ENCODE measurements at places on chromosomes 2 and 18. TPM values are rescaled to one million over a fixed set of nuclear protein-coding genes. Genes with fewer than 3 reads are reported as not detected.

- H3K27ac ChIP-seq = no peak overlapping the region
- no peak for DNase-seq
- H3K27me3 ChIP-seq = no peaks in the 10 kb centered on the region
- no peak overlapping the region for H3K4me3 ChIP-seq
- H3K36me3 ChIP-seq = no peaks in the 10 kb centered on the region
Observed at GRCh38 chr2:215355801-215356200, 43.9 kb downstream of the ATIC start.

- H3K36me3 ChIP-seq = no peaks in the 10 kb centered on the region
- no peak overlapping the region for H3K4me3 ChIP-seq
- H3K27ac ChIP-seq = no peak overlapping the region
- DNase-seq = no peak
- no peaks in the 10 kb centered on the region for H3K27me3 ChIP-seq
- no peaks in the 10 kb centered on the region for H3K4me1 ChIP-seq
Observed at GRCh38 chr2:56502616-56503015, 318.8 kb downstream of the CCDC85A start.

DNA sequence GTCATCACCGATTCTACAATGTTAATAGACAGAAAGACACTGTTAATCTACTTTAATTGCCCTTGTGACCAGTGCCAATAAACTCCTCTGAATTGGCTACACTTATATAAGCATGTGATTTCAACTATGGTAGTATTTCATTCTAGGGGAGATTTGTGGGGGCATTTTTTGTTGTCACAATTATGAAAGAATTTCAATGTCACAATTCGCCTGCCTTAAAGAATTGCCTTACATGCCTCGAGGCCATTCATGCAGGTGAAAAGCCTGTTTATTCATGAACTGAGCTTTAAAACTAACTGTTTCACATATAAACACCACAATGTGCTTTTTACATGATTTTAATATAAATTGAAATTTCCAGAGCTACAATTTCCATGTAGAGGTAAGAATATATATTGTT lies 162.8 kb downstream of the GCA start:
- no peak overlapping the region for H3K4me3 ChIP-seq
- no peak overlapping the region for H3K27ac ChIP-seq
- DNase-seq = no peak
- no peaks in the 10 kb centered on the region for H3K4me1 ChIP-seq

- peaks cover 8% of the 10 kb centered on the region for H3K4me1 ChIP-seq
- H3K36me3 ChIP-seq = no peaks in the 10 kb centered on the region
- peak overlapping the region; percentile 66 for H3K4me3 ChIP-seq
- no peak for DNase-seq
Observed at GRCh38 chr2:191845876-191846514, 893 bp downstream of the CAVIN2 start.

- no peaks in the 10 kb centered on the region for H3K27me3 ChIP-seq
- H3K4me3 ChIP-seq = no peak overlapping the region
- no peak for DNase-seq
- H3K27ac ChIP-seq = no peak overlapping the region
- H3K36me3 ChIP-seq = no peaks in the 10 kb centered on the region
Observed at GRCh38 chr2:36466135-36466534, 110.6 kb downstream of the CRIM1 start.

DNA sequence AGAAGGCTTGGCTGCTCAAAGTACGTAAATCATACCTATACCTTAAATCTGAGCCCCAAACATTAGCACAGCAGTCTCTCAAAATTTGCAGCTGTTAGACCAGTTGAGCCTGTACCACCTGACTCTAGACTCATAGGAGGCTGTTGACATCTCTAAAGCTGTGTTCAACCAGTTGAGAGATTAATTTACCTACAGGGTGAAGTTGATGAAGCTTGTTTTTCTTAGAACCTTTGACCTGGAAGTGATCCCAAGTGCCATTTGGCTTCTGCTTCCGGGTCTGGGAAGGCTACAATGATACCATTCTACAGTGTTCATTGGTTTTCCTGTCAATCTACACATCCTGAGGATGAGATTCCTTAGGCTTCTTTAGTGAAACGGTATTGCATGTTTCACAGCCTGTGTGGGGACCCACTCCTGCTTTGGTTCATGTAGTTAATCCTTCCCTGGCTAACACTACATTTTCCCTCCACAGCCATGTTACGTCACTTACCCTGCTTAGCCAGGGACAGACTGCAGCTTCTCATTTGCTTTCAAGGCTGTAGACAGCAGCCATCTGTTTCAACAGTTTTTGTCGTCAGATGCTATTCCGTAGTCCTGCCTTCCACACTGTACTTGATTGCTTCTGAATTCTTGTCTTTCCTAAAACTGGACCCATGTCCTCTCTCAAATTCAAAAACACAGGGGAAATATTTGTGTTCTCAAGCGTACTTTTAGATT lies 4.7 kb upstream of the IL1RL2 start:
- peak overlapping the region; percentile 13 for H3K4me3 ChIP-seq
- H3K36me3 ChIP-seq = no peaks in the 10 kb centered on the region
- peaks cover 7% of the 10 kb centered on the region for H3K4me1 ChIP-seq

DNA sequence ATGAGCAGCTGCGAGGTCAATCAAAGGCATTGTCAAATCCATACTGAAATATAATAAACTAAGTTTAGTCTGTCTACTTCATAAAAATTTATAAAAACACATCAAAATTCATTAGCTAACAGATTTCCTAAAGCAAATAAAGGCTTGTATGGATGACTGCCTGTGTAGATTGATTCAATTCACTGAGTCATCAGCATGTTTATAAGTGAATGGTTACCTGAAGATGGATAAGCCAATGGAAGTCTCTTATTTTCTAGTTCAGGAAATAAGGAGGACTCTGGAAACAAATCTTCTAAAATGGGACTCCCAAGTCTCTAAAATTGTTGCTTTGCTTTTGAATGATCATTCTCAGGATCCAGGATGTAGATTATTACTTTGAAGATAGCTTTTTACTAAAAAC lies 57.0 kb upstream of the HNRNPA3 start:
- DNase-seq = no peak
- no peaks in the 10 kb centered on the region for H3K4me1 ChIP-seq
- no peak overlapping the region for H3K4me3 ChIP-seq
- no peak overlapping the region for H3K27ac ChIP-seq
- H3K27me3 ChIP-seq = no peaks in the 10 kb centered on the region

DNA sequence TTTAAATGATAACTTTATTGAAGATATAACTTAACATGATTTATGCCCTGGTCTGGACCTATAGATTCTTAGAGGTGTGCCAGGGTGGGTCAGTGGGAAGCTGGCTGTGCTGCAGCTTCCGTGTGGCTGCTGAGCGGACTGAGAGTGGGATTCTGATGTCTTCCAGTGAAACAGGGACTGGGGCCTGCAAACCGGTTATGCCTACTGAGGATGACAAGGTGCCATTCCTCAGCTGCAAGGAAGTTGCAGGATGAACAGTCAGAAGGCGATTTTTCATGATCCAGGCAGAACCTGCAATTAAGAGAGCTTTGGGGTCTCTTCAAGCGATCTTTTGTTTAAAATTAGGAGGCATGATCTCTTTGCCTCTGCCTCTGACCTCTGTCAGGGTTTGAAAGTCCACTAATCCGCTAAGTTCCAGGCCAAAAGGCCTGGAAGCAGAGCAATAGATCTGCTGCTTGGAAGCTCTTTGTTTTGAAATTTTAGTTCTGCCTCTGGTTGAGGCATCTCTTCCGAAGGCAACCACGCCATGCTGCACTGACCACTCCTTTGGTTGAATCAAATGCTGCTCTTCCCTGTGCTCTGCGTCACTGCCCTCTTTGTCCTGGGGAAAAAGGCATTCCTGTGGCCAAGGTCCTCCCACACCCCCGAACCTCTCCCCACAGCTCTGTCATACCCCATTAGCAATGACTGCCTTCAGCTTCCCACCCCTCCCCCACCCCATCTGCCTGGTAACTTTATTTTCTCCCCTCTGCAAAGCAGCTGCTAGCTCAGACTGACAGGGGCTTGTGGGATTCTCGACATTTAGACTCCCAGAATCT lies 2.0 kb downstream of the TMEM169 start:
- H3K4me1 ChIP-seq = no peaks in the 10 kb centered on the region
- H3K27me3 ChIP-seq = no peaks in the 10 kb centered on the region
- no peak overlapping the region for H3K4me3 ChIP-seq
- H3K36me3 ChIP-seq = no peaks in the 10 kb centered on the region
- no peak for DNase-seq
- no peak overlapping the region for H3K27ac ChIP-seq

DNA sequence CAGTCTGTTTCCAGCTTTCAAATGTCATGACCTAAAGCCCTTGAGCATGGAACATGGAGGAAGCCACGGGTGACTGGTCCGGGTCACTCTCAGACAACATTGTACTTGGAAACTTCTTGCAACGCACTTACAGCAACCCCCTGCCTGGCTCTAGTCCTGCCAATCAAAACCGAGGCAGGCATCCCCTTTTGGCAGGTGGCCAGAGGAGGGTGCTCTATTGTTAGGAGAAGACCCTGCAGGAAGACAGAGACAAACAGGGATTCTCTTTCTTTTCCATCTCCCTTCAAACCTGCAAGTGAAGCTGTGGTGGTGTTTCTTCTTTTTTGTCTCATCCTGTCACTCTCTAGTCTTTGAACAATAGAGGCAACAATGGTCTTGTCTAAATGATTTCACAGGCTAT lies 667.2 kb downstream of the ZEB2 start:
- H3K27ac ChIP-seq = no peak overlapping the region
- DNase-seq = no peak
- H3K4me3 ChIP-seq = no peak overlapping the region
- H3K27me3 ChIP-seq = no peaks in the 10 kb centered on the region
- H3K36me3 ChIP-seq = no peaks in the 10 kb centered on the region
- no peaks in the 10 kb centered on the region for H3K4me1 ChIP-seq

DNA sequence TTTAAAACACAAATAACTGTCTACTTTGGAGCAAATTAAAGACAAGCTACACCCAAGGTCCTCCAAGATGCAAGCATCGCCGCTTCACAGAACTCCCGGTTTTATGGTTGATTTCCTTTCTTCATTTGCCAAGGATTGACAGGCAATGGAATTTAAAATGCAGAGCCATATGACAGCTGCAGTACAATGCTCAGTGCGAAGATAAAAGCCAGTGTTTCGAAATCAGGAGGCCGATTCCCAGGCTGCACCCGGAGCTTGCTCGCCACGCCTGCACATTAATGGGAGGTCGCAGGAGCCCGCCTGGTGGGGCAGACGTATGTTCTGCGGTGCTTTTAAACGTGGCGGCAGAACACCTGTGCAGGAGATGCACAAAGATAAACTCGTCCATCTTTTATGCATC lies 727.6 kb upstream of the SOX11 start:
- no peaks in the 10 kb centered on the region for H3K36me3 ChIP-seq
- DNase-seq = no peak
- H3K27ac ChIP-seq = no peak overlapping the region
- no peaks in the 10 kb centered on the region for H3K27me3 ChIP-seq
- H3K4me1 ChIP-seq = no peaks in the 10 kb centered on the region

DNA sequence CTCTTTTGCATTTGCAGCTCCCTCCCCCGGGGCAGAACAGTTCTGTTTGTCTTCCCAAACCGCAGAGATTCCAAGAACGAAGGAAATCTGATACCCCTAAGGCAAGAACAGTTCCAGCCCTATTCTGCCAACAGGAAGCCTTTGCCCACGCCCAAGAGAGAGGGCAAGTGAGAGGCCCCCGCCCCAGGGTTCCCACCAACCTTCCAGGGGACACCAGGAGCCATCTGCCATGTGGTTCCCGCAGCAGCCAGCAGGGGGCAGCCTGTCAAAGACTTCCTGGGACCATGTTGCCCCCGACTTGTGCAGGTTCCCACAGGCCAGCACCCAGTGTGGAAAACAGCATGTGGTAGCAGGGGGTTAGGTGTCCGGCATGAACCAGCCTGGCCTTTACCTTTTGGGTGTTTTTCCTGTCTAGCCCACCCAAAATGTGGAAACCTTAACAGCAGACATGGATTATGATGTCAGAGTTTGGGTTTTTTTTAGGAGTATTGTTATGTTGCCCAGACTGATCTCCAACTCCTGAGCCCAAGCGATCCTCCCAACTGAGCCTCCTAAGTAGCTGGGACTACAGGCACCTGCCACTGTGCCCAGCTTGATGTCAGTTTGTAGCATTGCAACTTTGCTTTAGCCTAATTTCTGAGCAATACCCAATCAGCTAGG lies 21.7 kb upstream of the EFHD1 start:
- peak; percentile 74 for DNase-seq
- no peaks in the 10 kb centered on the region for H3K4me1 ChIP-seq
- H3K36me3 ChIP-seq = no peaks in the 10 kb centered on the region
- H3K27ac ChIP-seq = no peak overlapping the region

DNA sequence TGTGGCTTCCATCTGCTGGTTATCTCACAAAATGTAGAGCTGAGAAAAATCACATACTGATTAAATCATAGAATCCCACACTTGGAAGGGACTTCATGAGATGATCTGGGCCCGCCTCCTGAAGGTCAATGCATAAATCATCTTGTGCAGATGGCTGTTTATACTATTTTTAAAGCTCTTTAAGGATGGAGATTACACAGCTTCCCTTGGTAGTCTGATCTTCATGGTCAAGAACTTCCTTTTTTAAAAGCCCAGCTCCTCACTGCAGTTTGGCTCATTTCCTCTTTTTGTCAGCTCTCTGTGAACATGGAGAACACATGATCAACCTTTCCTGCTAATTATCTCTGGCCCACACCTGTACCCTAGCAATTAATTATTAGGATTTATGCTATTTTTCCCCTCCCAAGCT lies 25.9 kb downstream of the GCG start:
- H3K4me3 ChIP-seq = no peak overlapping the region
- H3K27me3 ChIP-seq = no peaks in the 10 kb centered on the region
- no peak overlapping the region for H3K27ac ChIP-seq
- no peaks in the 10 kb centered on the region for H3K36me3 ChIP-seq

GRCh38 chr2:231923951-231924888 lies 2.0 kb downstream of the NPPC start:
- no peak for DNase-seq
- peaks cover 22% of the 10 kb centered on the region for H3K4me1 ChIP-seq
- no peaks in the 10 kb centered on the region for H3K36me3 ChIP-seq
- H3K27ac ChIP-seq = no peak overlapping the region
- peaks cover 13% of the 10 kb centered on the region for H3K27me3 ChIP-seq

GRCh38 chr2:71212336-71212735 lies 14.6 kb downstream of the PAIP2B start:
- no peak overlapping the region for H3K27ac ChIP-seq
- no peak for DNase-seq
- no peaks in the 10 kb centered on the region for H3K27me3 ChIP-seq
- peaks cover 20% of the 10 kb centered on the region for H3K4me1 ChIP-seq
- no peak overlapping the region for H3K4me3 ChIP-seq

DCDC2C gene
- not detected for total RNA-seq

NPAS2 gene
- total RNA-seq = 22.1 TPM

GDF7 gene
- 0.05 TPM for total RNA-seq

BCL11A gene
- 0.56 TPM for total RNA-seq

ALLC gene
- not detected for total RNA-seq

NPC1 gene
- 32.1 TPM for total RNA-seq

PFN4 gene
- 0.34 TPM for total RNA-seq
